ENCODE measurements at places on chromosomes 3 and 15.

GRCh38 chr3:193982258-193982659, 153.7 kb upstream of the HES1 start:
- DNase-seq = no peak

DNA sequence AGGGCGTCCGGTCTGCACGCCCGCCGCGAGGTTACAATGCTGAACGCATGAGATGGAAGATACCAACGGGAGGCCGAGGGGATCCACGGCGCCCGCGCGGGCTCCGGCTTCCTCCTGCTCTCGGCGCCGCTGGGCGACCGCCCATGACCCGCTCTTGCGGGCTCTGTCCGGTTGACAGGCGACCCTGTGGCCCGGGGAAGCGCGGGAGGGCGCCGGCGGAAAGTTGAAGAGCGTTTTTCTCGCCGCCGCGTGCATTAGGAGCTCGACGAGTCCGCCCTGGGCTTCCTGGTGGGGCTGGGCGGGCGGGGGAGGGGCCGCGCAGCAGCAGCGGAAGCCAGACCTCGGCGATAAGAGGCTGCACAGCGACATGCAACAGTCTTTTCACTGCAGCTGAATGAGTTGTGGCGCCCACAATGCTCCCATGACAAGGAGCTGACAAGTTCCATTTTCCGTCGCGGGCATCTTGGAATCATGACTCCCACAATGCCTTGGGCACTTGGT, at the start of gene MBNL1:
Gene MBNL1, plus strand, starts transcription at position 375 of the 501 bp plus-strand sequence. CDS start 31,265 bp downstream, outside the sequence.
- DNase-seq = peak; percentile 72

GRCh38 chr3:61522060-61522459, 39.3 kb upstream of the PTPRG start:
- no peak for DNase-seq

DNA sequence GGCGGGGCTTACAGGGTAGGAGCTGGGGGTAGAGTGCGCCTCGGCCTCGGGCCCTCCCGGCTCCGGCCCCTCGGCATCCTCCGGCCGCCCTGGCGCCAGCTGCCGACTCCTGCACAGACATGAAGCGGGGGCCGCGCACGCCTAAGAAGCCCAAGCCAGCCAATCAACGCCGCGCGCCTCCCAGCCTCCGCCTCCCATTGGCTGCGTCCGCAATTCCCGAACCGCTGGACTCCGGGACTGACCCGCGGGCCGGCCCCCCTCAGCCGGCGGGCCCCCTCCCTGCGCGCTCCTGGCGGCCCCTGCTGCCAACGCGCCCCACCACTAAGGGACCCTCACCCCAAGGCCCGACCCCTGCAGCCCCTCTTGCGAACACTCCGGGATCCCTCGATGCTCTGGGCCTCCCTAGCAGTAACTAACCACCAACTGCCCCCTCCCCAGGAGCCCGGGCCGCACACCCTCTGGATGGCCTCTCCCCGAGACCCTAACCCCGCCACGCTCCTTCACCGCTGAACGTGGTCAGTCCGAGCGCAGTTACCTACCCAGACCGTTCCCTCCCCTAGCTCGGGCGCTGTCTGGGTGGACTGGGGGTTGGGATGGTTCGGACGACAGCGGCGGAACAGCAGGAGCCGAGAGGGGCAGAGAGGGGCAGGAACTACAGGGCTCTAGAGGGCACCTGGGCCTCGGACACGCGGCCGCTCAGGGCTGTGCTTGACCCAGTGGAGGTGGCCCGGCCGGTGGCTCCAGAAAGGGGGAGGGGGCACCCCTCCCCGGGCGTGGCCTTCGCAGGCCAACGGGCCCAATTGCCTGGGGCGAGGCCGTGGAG, 5.0 kb downstream of the GATA2 start:
- no peak for DNase-seq

DNA sequence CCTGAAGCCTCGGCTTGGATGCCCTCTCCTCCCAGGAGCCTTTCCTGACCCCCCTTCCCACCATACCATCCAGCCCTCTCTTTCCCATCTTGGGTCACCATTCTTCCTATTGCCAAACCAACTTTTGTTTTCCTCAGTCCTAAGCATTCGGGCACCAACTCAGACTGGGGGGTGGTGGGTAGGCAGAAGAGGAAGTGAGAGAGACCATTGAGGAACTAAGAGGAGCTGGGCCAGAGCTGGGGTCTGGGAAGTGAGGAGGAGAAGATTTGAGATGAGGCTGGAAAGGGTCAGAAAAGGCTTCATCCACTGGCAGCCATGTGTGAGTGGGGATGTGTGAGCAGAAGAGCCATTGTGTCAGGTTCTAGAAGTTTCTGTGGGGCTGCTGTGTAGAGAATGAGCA, 37.7 kb downstream of the TKT start:
- DNase-seq = no peak

GRCh38 chr3:117762621-117763037, 1053.0 kb downstream of the TUSC7 start:
- DNase-seq = no peak

GRCh38 chr3:157201648-157202278, 41.8 kb upstream of the CCNL1 start:
- DNase-seq = no peak

- DNase-seq = no peak
Observed at GRCh38 chr3:115697263-115698053, 74.1 kb downstream of the GAP43 start.

- no peak for DNase-seq
Observed at GRCh38 chr3:96776818-96777217, 37.6 kb upstream of the EPHA6 start.

GRCh38 chr3:188631291-188632010, 477.5 kb downstream of the LPP start:
- no peak for DNase-seq

DNA sequence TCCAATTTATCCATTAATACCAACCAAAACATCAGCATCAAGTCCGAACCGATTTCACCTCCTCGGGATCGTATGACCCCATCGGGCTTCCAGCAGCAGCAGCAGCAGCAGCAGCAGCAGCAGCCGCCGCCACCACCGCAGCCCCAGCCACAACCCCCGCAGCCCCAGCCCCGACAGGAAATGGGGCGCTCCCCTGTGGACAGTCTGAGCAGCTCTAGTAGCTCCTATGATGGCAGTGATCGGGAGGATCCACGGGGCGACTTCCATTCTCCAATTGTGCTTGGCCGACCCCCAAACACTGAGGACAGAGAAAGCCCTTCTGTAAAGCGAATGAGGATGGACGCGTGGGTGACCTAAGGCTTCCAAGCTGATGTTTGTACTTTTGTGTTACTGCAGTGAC, 20.8 kb downstream of the LYSMD4 start:
- no peak for DNase-seq

- no peak for DNase-seq
Observed at GRCh38 chr3:27095553-27096222, 273.5 kb downstream of the NEK10 start.

GRCh38 chr3:57026944-57027343, 33.5 kb upstream of the SPATA12 start:
- DNase-seq = no peak

DNA sequence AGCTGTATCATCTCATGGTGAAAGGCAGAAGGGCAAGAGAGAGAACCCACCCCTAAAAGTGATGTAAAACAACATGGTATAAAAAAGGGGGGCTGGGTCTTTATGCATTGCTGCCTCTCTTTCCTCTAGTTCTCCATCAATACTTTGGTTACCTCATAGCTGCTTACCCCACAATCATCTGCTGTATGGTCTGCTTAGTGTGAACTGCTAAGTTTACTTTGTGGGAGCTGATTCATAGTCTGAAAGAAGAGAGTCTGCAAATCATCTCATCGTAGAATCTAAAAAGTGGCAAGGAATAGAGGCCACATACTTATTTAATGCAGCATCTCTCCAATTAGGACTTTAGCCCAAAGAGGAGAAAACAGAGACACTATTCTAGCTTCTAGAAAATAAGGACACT, 546.8 kb downstream of the GBE1 start:
- no peak for DNase-seq

DNA sequence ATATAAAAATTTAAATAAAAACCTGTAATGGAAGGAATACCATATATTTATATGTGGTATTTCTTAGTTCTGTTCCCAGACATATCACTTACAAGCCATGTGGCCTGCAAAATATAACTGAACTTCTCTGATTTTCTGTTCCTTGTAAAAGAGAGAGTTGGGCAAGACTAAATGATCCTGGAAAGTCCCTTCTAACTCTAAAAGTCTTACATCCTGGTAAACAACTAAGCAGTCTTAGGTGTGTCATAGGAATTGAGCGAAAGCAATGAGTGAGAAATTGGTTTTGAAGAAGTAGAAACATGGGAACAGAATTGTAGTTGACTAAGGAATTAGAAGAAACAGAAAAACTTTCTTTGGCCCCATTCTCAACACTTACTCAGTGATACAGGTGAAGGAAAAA, 25.3 kb upstream of the IL20RB start:
- DNase-seq = no peak

GRCh38 chr3:150268426-150269391, 139.4 kb upstream of the TSC22D2 start:
- no peak for DNase-seq

GRCh38 chr15:42182961-42183360, 25.1 kb downstream of the VPS39 start:
- DNase-seq = no peak

- no peak for DNase-seq
Observed at GRCh38 chr15:44024155-44024554, 170.9 kb downstream of the FRMD5 start.

DNA sequence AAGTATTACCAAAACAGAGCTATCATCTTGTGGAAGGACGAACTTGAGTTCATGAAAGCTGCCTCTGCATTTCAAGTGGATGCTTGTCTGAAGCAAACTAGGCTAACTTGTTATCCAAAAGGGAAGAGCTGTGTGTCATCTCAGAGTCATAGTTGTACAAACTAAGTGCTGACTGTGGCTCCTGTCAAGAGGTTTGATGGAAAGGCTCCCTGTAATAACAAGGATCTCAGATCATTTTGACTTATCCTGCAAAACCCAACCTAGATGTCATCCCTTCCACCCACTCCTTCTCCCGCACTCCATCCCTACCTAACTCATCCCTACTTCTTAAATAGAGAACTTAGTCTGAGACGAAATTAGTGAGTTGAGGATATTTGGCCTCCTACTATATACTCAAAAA, 110.8 kb downstream of the NR2E3 start:
- DNase-seq = no peak

GRCh38 chr3:9397906-9398699, 688 bp downstream of the SETD5 start:
- DNase-seq = peak; percentile 19

DNA sequence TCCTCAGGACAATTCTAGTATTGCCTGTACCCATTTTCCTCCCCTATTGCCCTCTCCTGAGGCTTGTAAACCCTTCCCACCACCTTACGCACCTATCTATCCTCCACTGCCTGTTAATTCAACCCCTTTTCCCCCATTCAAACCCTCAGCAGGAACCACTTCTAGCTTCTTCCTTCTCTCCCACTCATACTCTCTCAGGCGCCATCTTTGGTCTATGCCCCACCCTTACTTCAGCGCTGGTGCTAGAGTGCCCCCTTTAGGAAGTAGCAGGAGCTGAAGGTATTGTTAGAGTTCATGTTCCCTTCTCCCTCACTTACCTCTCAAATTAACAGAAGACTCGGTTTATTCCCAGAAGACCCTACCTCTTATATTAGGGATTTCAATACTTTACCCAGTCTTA, 121.8 kb upstream of the NLGN1 start:
- DNase-seq = no peak

- DNase-seq = no peak
Observed at GRCh38 chr3:111311709-111312235, 230.2 kb upstream of the CD96 start.

- no peak for DNase-seq
Observed at GRCh38 chr3:43327582-43327979, 41.2 kb downstream of the SNRK start.

DNA sequence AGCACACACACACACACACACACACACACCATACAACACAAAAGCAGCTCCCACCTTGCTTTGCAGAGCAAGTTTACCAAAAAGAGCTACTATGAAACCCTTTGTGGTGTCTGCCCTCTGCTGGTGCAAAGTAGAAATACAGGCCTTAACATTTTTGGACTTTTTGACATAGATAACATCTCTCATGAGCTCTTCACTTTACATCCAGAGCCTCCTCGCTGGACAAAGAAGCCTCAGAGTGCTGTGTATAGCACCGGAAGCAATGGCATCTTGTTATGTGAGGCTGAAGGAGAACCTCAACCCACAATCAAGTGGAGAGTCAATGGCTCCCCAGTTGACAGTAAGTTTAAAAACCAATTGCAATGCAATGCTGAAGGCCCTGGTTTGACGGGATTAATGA, 157.9 kb downstream of the CHL1 start:
- no peak for DNase-seq

- DNase-seq = no peak
Observed at GRCh38 chr3:51712511-51712931, 5.7 kb downstream of the GRM2 start.

DNA sequence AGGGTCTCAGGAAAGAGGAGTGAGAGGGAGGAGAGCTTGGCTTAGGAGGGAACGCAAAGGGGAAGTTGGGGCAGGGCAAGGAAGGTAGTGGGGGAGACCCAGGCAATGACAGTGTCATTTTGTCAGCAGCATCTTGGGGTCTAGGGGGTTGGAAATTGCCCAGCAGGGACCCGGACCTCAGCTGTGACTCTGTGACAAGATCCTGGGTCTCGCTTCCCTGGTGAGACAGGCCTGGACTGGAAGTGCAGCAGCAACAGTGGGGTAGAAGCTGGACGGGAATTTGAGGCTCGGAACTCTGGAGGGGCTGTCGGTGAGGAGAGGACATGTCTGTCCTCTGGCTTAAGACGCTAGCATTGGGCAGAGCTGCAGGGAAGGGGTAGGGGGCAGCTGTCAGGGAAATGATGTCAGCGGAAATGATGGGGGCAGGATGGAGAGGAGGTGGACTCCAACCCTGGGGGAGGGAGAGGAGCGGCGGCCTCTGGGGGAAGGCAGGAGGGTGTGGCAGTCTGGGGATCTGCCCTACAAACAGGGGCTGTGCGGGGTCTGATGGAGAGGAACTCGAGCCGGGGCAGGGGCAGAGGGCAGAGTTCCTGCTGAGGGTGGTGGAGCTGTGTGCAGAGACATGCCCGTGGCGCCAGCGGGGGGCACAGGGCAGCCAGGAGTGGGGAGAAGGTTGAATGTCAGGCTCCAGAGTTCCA, 12.3 kb downstream of the ANPEP start:
- DNase-seq = no peak

- DNase-seq = no peak
Observed at GRCh38 chr3:81554801-81555200, 206.6 kb downstream of the GBE1 start.

GRCh38 chr3:23115171-23115877, 87.8 kb upstream of the UBE2E2 start:
- no peak for DNase-seq

- DNase-seq = no peak
Observed at GRCh38 chr3:100257586-100257985, 3.2 kb upstream of the TBC1D23 start.

DNA sequence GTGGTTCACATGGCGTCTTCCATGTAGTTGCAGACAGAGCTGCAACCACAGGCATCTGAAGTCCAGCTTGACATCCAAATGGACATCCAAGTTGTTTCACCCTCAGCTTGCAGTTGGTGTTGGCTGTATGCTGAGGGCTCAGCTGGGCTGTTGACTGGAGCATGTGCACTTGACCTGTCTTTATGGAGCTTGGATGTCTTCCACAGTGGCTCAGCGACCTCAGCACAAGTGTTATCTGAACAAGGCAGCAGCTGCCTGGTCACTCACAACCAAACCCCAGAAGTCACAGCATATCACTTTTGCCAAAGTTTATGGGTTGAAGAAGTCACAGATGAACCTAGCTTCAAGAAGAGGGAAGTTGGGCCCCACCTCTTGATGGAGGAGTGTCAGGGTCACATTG, 92.9 kb downstream of the TPRA1 start:
- no peak for DNase-seq

Measured in activated T-cell treated with anti-CD3 and anti-CD28 coated beads for 4 hours (primary cell).